ENCODE measurements at places on chromosomes 7 and 10. TPM values are rescaled to one million over a fixed set of nuclear protein-coding genes. Genes with fewer than 3 reads are reported as not detected.

DNA sequence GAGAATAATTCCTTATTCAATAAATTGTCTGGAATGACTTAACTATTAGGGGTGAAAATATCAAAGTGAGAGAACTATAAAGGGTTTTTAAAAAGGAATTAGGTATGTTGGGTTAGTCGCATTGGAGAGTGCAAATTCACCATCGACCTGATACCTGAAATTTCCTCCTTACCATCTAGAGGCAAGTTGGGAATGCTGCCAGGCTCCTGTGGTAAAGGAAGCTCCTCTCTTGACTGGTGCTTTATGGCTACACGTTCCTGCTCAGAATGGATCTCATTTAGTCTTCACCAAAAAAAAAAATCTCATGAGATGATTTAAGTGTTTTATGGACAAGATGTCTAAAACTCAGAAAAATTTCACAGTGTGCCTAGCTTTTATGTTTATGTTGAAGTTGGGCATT is 129.8 kb downstream of the EGFR start:
- DNase-seq: no peak

GRCh38 chr10:20977300-20977699 is 80.2 kb upstream of the NEBL start:
- no peak for DNase-seq

The PLAU gene
- 4.6 TPM for total RNA-seq

DNA sequence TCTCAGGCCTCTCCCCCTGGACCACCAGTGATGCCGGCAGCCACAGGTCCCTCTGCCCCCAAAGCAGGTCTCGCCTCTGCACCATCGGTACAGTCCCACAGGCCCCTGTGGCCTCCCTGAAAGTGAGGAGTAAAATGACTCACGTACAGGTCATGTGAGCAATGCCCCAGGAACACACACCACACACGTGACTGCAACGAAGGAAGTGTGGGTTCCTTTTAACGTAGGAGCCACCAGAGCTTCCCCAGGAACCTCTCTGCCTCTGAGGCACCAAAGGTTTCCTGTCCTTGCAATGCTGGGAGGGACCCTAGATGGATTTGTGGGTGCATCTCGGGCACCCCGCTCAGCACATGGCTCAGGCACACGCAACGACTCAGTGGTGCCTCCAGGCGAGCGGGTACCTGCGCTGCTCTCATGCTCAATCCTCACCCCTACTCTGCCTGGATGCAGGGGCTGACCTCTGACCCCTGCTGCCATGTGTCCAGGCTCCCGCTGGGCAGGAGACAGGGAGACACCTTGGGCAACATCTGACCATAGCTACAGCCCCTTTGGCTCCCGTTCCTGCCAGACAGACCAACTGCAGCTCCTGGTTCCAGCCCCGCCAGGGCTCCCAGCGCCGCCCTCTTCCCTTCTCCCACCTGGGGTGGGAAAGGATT is 120.7 kb downstream of the PRKAG2 start:
- no peak for DNase-seq

The OR9A2 gene
- not detected for total RNA-seq

DNA sequence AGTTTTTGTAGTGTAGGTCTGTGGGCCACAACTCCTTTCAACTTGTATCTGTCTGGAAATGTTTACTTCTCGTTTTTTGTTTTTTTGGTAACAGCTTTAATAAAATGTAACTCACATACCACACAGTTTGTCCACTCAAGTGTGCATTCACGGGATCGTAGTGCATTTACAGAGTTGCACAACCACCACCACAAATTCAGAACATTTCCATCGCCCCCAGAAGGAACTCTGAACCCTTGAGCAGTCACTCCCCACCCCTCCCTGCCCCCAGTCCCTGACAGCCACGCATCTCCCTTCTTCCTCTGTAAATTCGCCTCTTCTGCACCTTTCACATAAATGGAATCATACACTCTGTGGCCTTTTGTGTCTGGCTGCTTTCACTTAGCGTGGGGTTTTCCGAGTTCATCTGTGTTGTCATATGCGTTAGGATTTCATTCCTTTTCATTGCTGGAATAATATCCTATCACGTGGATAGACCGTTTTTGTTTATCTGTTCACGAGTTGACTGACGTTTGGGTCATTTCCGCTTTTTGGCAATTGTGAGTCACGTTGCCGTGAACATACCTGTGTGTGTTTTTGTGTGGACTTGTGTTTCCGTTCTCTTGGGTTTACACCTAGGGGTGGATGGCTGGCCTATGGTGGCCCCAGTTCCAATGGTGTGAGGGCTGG is 10.3 kb downstream of the JAKMIP3 start:
- DNase-seq: peak; percentile 42

GRCh38 chr7:131546583-131547141 is 9.8 kb downstream of the PODXL start:
- DNase-seq: no peak

The RPEL1 gene
- total RNA-seq: not detected

DNA sequence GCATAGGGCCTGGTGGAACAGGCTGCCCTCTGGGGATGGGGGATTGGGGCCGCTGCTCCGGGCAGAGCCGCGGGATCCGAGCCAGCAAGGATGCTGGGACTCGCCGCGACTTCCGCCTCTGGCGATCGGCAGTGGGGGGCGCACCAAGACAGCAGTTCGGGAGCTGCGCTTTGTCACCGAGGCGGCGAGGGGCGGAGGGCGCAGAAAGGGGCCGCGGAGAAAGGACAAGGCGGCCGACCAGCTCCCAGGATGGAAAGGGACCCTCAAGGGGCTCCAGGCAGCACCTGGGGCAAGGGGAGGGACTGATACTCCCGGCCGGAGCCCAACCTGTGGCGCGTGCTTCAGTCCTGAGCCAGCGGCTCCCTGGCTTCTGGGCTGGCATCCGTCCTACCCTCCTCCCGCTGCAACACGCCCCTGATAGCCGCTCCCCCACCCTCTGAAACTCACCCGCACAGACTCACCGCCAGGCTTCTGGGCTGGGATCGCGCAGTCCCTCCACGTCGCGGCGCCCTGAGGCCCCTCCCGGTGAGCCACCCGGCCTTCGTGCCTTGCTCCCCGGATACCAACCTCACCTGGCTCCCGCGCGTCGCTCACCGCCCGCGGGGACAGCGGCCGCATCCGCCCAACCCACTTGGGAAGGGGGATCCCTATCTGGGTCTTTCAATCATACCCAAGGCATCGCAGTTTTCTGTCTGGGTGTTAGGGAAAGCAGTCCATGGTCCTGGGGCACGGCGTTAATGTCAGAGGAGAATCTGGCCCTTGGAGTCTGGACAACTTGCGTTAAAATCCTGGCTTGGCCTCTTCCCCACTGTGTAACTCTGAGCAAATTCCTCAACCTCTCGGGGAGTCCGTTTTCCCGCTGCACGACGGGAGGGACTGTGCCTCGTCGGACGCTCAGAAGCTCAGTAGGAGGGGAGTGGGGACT is 7.0 kb upstream of the EVX1 start:
- DNase-seq: no peak

The LMTK2 gene
- 39.2 TPM for total RNA-seq

The GARIN1A gene
- 0.63 TPM for total RNA-seq

- no peak for DNase-seq
Measured at GRCh38 chr10:76647301-76647700, 990.3 kb downstream of the KCNMA1 start.

- DNase-seq: no peak
Measured at GRCh38 chr10:30997536-30998235, 34.0 kb downstream of the ZNF438 start.

The FIS1 gene
- total RNA-seq: 459 TPM

The PRKCQ gene
- total RNA-seq: not detected

GRCh38 chr7:85475071-85475470 is 288.2 kb upstream of the SEMA3D start:
- no peak for DNase-seq

- no peak for DNase-seq
Measured at GRCh38 chr7:51040787-51041186, 258.1 kb upstream of the GRB10 start.

GRCh38 chr10:59865101-59865500 is 41.3 kb downstream of the CCDC6 start:
- no peak for DNase-seq

- no peak for DNase-seq
Measured at GRCh38 chr10:20277820-20278219, 461.6 kb downstream of the PLXDC2 start.

- DNase-seq: no peak
Measured at GRCh38 chr7:103113164-103113563, 35.7 kb downstream of the NAPEPLD start.

The NUDT13 gene
- 1.5 TPM for total RNA-seq

DNA sequence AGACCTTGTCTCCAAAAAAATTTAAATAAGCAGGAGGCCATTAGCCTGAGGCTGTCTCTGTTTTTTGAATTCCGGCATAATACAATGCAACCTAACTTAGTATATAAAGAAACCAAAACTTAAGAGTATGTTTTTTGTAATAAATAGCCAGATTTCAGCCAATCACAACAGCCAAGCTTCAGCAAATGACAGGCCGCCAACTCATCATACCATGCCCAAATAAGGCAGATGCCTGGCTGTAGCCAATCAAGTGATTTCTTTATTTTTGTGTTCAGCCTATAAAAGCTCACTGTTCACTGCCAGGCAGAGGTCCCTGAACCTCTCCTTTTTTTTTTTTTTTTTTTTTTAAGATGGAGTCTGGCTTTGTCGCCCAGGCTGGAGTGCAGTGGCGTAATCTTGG is 12.7 kb upstream of the PURB start:
- no peak for DNase-seq

The AGR3 gene
- total RNA-seq: not detected

DNA sequence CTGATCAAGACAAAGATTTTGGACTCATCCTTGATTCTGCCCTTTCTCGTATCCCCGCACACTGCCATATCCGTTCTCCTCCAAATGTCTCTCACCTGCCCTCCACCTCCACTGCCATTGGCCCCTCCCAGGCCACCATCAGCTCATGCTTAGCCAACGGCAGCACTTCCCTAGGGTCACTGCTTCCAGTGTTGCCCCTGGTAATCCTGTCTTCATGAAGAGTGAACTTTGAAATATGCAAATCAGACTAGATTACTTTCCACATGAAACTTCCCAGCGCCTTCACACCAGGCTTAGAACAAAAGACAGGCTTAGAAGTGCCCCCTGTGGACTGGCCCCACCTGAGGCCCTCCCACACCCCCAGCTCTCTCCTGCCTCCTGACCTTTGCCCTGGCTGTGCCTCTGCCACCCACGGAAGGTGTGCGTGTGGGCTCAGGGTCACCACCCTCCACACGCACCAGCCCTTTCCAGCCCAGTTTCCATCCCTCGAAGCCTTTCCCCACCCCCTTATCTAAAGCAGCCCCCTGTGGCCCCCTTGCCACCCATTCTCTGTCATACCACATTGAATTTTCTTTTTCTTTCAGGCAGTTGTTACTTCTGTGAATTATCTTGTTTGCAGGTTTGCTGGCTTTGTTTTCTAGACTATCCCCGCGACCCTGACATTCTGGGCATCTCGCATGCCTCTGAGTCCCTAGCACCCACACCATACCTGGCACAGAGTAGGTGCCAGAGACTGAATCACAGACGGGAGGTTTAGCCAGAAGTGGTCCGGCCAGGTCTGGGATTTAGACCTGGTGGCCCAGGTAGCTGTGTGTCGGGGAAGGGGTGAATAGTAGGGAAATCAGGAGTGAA is 26.8 kb upstream of the C10orf53 start:
- DNase-seq: no peak

DNA sequence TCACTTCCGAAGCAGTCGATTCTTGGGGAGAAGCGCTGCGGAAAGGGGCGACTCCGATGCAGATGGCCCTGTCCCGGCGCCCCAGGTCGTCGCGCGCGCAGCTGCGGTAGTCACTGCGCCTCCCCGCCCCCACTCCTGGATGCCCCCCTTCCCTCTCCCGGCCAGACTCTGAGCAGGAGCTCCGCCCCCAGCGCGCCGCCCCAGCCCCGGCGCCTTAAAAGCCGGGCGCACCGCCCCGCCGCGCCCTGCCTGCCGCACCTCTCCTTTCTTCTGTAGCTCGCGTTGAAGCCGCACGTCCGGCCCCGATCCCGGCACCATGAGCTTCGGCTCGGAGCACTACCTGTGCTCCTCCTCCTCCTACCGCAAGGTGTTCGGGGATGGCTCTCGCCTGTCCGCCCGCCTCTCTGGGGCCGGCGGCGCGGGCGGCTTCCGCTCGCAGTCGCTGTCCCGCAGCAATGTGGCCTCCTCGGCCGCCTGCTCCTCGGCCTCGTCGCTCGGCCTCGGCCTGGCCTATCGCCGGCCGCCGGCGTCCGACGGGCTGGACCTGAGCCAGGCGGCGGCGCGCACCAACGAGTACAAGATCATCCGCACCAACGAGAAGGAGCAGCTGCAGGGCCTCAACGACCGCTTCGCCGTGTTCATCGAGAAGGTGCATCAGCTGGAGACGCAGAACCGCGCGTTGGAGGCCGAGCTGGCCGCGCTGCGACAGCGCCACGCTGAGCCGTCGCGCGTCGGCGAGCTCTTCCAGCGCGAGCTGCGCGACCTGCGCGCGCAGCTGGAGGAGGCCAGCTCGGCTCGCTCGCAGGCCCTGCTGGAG is at the start of gene INA:
Gene INA, plus strand, starts transcription at position 243 of the 817 bp plus-strand sequence. Its CDS starts 74 bp downstream, at position 317.
- no peak for DNase-seq

- no peak for DNase-seq
Measured at GRCh38 chr7:17390392-17390791, 91.9 kb downstream of the AHR start.

- DNase-seq: no peak
Measured at GRCh38 chr7:134660242-134660785, 13.7 kb downstream of the BPGM start.

The ECD gene
- total RNA-seq: 20.7 TPM

The HOXA2 gene
- 0.16 TPM for total RNA-seq

The HOXA6 gene
- not detected for total RNA-seq

The CLRN3 gene
- not detected for total RNA-seq

DNA sequence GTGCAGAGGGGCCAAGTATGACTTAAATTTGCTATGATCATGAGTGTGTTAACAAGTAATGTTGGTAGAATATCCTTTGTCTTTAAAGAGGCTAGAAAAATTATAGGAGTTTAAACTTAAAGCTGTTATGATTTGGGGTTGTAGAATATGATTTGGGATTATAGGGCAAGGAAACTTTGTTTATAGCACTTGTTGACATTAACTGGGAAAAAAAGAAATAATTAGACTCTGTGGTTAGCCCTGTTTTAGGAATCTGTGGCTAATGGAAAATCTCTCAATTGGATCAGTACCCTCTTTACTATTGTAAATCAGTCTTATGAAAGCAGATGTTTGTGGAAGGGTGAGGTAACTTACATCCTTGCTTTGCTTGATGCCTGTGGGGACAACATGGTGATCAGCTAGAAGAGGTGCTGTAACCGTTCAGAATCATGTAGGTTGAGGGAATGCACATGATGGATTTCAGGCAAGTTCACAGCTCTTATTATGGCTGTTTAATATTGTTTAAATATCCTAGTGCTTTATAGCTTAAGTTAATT is 11.1 kb downstream of the ING3 start:
- DNase-seq: no peak

The GPR37 gene
- total RNA-seq: not detected

DNA sequence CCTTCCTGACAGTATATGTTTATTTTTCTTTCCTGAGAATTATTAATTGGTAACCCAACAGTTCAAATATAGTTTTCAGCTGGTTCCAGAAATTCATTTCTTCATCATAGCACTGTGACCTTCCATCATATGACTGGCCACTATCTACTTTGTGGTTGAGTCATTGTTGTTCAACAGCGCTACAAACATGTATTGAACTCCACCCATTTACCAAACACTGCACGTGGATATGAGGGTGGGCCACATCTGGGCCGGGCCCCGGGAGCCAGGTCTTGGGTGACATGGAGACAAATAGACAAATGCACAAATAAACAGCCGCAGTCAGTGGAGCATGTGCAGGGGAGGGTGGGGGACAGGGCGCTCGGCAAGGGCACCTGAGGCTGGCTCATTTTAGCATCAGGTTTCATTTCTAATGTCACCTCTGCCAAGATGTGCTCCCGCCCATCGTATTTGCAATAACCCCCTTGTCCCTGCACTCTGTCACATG is 24.0 kb upstream of the EEPD1 start:
- peak; percentile 68 for DNase-seq

The BET1 gene
- 10.0 TPM for total RNA-seq
